ENCODE measurements at places on chromosomes 1 and 21.
A peak's percentile ranks its signal among the peaks of the same experiment; 100 is the strongest.

DNA sequence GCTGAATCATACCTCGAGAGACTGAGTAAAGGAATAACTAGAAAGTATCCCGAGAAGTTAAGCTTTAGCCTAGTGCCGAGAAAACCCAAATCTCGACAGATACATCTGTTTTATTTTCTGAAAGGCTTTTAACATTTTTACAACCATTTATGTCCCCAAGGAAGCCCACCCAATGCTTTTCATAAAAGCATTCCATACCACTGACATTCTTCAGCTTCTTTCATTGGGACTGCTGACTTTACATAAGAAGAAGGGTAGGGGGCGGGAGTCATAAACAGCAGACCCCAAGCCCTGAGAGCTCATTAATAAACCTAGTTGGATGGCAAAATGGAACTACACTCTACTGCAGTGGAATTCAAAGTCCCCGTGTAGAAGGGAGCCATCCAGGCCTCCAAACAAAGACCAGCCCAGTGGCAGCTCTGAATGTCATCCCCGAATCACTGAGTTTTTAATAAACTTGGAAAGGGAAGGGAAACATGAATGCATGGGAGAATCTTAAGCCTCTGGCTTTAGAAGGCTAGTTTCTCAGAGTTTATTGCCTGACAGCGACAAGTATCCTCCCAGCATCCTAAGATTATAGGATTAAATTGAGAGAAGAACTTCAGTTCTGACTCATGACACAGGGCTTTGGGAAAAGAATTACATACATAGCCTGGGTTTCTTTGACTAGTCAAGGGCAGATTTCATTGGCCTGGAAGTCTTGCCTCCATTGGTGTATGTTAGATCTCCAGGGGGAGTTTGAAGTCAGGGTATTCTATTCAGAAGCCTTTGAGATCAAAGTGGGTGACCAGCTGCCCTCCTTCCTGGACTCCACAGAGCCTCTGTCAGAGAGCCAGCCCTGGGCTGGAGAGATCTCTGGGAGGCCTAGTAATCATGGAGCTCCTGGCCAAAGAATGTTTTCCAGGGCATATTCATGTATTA, 3.7 kb downstream of the ATF3 start:
- no peak for DNase-seq

GRCh38 chr1:176208034-176208433, 948 bp upstream of the COP1 start:
- DNase-seq: no peak

DNA sequence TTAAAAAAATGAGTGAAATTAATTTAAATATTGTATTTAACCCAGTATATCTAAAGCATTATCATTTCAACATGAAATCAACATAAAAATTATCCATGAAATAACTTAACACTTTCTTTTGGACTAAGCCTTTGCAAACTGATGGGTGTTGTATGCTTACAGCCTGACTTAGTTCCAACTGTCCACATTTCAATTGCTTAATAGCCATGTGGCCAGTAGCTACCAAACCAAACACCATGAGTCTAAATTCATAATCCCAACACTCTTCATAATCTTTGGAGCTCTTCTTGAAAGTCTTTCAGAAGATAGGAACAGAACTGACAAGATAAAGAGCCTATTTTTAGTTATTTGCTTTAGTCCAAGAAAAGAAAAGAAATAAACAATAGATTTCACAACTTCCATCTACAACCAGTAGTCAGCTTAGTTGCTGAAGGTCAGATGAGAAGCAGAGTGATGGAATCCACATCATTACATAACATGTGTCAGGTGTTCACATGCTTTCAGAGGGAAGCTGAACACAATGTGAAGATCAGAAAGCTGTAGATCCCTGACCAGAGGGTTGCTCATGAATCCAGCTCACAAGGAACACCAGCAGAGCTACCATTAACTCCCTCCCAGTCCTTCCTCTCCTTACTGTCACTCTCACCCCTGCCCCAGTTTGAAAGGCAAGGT, 144.0 kb upstream of the ZNF648 start:
- DNase-seq: no peak

GRCh38 chr21:37623689-37624088, 257.1 kb downstream of the DYRK1A start:
- DNase-seq: no peak

DNA sequence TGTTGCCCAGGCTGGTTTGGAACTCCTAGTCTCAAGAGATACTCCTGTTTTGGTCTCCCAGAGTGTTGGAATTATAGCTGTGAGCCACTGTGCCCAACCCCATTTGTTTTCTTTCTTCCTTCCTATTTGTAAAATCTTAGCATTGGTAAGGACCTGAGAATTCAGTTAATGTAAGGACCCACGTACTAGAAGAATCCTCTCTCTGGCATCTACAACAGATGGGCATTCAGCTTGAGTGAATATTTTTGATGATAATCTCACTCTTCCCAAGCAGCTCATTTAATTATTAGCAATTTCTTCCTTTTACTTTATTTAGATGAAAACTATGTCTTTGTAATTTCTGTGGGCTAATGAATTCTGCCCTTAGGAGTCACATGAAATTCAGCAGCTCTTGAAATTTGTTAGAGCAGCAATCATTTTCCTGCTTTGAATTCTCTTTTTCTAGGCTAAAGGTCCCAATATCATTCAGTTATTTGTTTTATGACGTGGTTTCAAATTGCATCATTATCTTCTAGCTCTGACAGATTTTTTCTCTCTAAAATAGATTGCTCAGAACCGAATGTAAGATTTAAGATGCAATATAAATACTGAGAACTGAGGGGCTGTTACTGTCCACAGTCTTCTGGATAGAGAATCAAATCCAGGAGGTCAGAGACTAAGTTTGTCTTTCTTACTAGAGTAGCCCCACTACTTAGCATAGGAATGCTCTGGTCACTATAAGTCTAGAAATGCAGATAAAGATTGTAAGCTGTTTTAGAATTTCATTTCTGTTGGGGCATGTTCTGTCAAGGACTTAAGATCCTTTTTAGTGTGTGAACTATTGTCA, 59.4 kb downstream of the EPB41 start:
- DNase-seq: peak; percentile 36

DNA sequence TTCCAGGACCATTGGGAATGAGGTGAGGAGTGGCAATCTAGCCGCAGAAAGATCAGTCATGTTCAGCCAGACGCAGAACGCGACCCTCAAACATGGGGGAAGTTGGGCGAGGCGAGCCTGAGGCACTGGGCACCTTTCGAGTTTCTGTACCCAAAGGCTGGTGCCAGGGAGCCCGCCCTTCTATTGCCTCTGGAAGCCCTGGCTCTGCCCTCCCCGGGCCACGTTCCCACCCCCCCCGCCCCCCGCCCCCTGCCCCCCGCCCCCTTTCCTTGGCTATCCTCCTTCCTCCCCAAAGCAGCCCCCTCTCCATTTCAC, 2.2 kb upstream of the ZBTB7B start:
- no peak for DNase-seq

Measured in AG10803 (cell line).